ENCODE measurements at places on chromosomes 1 and 21.

- DNase-seq = peak; percentile 83
Measured at GRCh38 chr1:159922511-159923202, 2.6 kb downstream of the TAGLN2 start.

DNA sequence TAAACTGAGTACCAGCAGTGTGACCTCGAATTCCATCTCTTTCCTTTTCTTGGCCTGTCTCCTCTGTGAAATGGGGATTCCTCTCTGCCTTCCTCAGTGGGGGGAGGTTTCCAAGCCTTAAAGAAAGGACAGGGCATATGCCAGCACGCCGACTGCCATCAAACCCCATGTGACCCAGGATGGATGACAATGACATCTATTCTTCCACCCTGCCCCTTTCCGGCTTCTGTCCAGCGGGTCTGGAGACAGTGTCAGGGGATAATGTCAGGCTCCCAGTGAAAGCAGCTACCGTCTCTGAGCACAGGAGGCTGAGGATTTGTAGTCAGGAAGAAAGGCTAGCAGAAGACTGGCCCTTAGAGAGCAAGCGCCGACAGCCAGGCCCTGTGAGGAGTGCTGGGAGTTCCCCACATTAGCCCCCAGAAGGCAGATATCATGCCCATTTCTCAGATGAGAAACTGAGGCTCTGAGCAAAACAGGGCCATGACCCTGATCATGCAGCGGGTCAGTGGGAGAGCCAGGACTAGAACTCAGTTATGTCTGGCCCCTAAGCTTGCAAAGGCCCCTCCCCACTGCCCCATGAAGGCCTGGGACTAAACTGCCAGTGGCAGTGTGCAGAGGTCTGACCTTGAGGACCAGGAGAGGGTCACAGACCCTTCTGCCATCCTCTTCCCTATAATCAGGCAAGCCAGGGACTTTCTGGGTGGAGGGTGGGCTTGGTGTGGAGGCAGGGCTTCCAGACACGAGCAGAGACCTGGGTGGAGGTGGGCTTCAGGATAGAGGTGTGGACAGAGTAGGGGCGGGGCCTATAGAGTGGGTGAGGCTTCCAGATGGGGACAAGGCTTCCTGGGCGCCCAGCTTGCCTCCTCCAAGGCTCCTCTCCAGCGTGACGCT lies 30.1 kb downstream of the CDCA8 start:
- no peak for DNase-seq

DNA sequence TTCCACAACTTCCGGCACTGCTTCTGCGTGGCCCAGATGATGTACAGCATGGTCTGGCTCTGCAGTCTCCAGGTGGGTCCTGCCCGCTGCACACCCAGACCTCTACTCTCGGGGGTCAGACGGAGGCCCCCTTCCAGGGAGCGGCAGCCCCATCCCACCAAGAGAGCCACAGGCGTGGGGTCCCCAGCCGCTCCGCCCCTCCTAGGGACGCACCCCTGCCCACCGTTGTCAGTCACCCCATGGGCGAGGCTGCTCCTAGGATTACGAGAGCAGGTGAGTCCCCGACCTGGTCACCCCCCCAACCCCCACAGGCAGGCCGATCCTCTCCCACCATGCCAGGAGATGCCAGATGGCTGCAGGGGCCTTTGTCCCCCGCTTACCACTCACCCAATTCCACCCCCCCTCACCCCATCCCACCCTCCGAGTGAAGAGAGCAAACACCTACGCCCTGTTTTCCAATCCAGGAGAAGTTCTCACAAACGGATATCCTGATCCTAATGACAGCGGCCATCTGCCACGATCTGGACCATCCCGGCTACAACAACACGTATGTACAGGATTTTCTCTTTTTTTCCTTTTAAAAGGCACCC lies 107.0 kb downstream of the PDE9A start:
- no peak for DNase-seq

- DNase-seq = no peak
Measured at GRCh38 chr1:119323216-119323982, 45.2 kb upstream of the HAO2 start.

GRCh38 chr1:184802354-184803179 lies 47.9 kb upstream of the EDEM3 start:
- DNase-seq = no peak

GRCh38 chr1:45135316-45135715 lies 71.1 kb downstream of the ZSWIM5 start:
- no peak for DNase-seq

DNA sequence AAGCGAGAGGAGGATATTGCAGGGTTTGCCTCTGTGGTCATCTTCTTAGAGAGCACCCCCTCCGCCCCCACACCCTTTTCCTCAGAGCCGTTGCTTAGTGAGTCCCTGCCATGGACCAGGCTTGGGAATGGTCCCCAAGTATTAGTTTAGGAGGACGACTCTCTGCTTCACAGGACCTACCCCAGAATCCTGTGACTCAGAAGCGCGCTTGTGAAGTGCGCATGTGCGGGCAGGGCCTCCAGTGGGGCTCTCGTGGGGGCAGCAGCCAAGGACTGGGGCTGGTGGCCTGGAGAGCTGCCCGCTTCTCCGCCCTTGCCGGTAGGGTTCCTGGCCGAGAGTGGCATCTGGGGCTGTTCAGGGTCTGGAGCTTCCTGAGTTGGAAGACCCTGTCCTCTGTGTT lies 37.3 kb upstream of the HMGN1 start:
- peak; percentile 73 for DNase-seq

GRCh38 chr1:245575710-245576109 lies 420.9 kb downstream of the KIF26B start:
- DNase-seq = no peak

DNA sequence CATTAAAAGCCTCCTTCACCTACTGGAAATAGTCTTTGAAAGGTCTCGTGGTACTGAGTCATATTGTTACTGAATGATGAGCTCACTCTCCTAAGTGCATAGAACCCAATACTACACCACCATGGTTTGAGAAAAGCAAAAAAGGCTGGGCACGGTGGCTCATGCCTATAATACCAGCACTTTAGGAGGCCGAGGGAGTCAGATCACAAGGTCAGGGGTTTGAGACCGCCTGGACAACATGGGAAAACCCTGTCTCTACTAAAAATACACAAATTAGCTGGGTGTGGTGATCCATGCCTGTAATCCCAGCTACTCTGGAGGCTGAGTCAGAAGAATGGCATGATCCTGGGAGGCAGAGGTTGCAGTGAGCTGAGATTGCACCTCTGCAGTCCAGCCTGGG lies 3.3 kb upstream of the HNRNPCL1 start:
- no peak for DNase-seq

- no peak for DNase-seq
Measured at GRCh38 chr1:152580433-152580832, at the start of gene LCE3D. LCE3D (minus strand) TSS chr1:152580516; CDS start chr1:152579936, 580 bp downstream.

DNA sequence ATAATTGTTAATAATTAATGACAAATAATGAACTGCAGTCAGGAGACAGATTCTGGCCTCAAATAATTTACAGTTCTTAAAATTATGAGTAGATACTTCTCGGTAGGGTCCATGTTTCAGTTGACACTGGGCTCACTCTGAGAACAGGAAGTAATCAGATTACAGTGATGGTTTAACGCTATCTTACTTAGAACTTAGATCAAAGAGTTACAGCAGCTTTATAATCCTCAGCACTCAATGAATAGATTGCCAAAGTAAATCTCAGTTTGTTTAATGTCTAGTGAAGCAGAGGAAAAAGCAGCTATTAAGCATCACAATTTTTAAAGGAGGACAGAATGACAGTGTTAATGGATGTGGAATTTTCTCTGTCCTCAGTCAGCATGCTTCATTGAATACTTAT lies 79.6 kb downstream of the PDE4B start:
- DNase-seq = no peak

DNA sequence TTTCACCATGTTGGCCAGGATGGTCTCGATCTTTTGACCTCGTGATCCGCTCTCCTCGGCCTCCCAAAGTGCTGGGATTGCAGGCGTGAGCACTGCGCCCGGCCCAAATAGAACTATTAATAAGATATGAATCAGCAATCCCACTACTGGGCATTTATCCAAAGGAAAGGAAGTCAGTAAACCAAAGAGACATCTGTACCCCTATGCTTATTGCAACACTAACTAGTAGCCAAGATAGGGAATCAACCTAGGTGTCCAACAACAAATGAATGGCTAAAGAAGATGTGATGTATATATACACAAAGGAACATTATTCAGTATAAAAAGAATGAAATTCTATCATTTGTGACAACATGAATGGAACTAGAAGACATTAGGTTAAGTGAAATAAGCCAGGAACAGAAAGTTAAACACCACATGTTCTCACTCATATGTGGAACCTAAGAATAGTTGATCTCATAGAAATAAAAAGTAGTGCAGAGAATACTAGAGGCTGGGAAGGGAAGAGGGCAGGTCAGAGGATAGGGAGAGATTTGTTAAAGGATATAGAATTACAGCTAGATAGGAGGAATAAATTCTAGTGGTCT lies 48.8 kb downstream of the XPR1 start:
- DNase-seq = no peak

- DNase-seq = no peak
Measured at GRCh38 chr1:95888941-95889390, 655.0 kb downstream of the RWDD3 start.

DNA sequence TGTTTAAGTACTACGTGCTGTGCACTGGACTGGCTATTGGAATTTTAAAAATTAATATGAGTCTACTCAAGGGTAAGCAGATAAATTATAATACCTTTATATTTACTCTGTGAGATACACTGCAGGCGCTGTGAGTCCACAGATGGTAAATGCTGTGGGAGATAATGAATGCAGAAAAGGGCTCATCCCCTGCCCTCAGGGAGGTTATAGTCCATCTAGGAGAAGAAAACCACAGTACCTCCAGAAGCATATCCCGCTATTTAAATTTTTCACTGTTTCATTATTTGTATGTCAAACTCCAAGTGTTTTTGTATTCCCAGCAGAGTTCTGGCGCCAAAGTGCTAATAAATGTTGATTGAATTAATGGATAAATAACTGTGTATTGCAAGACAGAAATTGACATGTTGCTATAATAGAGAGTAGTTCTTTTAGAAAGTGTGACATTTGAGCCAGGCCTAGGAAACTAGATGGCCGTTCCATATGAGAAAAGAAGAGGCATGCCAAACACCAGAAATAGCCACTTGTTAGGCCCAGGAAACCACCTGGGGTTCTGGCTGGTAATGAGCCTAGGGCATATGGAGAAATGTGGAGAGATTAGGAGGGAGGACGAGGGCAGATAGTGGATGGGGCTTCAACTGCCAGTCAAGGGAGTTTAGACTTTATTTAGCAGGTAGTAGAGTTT lies 61.7 kb downstream of the LRRC8D start:
- no peak for DNase-seq

GRCh38 chr21:14895792-14896191 lies 169.0 kb downstream of the NRIP1 start:
- DNase-seq = no peak

DNA sequence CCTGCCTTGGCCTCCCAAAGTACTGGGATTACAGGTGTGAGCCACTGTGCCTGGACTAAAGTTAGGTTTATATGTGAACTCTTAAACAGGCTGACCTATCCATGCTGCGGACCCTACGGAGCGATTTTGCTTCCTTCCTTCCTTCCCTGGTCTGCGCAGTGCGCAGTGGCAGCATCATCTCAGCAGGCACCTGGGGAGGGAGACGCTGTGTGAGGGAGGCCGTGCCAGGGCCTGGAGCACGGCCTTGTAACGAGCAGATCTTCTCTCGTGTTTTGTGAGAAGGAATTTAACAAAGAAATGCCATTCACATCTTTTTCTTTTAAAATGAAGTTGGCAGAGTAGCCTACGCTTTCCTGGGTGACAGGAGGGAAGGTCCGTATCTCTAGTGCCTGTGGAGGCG lies 45.8 kb downstream of the PKNOX1 start:
- DNase-seq = peak; percentile 36

DNA sequence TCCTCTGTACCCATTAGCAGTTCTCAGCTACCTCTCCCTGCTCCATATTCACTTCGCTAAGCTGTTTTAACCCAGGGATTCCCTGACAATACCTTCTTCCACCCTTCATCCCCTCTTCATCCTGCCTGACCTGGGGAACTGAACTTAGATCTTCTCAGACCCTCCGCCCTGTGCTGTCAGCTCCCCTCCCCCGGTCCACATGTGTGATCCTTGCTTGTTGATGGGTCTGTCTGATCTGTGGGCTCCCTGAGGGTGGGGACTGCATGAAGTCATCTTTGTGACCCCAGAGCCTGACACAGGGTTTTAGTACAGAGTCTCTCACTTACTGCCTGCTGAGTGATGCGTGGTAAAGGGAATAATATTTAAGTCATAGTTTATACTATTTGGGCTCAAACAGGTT lies 11.8 kb downstream of the CHAF1B start:
- peak; percentile 25 for DNase-seq

- DNase-seq = peak; percentile 78
Measured at GRCh38 chr1:110053552-110054428, 16.7 kb downstream of the ALX3 start.

DNA sequence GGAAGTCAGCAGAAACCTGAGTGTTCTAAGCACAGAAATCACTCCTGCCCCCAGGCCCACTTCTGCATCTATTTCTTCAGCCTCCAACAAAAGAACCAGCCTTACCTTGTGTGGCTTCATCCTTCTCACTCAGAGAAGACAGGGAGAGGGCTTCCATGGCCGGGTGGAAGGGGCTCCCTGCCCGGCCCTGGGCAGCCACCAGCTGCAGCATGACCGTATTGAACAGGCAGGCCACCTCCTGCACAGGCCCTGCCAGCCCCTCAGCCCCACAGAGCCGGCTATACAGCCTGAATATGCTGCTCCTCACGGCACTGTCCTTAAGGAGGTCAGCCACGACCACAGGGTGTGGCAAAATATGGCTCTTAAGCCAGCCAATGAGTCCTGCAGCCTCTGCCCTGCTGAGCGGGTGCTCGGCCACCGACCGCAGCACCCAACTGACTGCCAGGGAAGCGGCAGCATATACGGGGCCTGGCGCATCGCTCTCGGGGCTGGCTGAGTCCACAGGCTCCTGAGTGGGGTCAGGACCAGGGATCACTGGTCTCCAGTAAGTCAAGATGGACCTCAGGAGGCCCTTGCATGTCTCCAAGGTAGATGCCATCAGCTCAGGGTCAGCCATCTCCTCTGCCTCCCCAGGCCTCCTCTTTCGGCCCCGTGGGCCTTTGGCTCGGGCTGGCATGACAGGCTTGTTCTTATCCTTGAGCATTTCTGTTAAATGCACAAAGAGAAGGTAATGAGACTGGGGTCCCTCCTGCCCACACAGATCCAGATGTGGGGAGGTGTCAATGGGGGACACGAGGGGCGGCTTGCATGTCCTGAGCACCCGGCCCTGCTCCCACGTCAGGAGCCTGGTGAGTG lies 17.9 kb downstream of the MRAP start:
- no peak for DNase-seq

- peak; percentile 89 for DNase-seq
Measured at GRCh38 chr1:201713086-201713810, 115.7 kb upstream of the IPO9 start.

GRCh38 chr21:19256934-19257660 lies 853.5 kb upstream of the TMPRSS15 start:
- DNase-seq = no peak

Measured in upper lobe of right lung (tissue), 1 donor.